HT-29 (cell line): ENCODE measurements at places on chromosomes 6 and 20. TPM values are rescaled to one million over a fixed set of nuclear protein-coding genes. Genes with fewer than 3 reads are reported as not detected.

SLC22A1 gene
- 0.47 and 0.56 TPM in 2 replicates for total RNA-seq

NOL4L gene
- 41.8 and 42.9 TPM in 2 replicates for total RNA-seq

DNA sequence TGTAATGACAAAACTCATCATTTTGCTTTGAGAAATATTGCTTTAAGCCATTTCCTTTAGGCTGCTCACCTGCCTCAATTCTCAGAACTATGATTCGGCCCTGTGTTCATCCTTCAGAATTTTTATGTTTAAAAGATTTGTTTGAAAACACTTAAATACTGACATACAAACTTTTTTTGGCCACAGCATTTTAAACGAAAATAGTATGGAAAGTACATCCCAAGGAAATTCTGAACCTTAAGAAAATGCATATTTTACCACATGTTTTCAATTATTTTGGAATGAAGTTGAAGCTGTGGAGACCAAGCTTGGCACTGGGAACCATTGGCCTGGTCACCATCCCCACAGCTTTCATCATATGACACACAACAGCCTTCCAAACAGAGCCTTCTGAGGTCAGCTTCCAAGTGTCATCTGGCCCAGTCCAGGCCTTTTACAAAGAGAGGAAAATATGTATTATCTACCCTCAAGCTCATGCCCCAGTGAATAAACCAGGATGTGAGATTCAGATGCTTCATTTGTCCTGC is 83.3 kb downstream of the SOD2 start:
- no peak for DNase-seq

DNA sequence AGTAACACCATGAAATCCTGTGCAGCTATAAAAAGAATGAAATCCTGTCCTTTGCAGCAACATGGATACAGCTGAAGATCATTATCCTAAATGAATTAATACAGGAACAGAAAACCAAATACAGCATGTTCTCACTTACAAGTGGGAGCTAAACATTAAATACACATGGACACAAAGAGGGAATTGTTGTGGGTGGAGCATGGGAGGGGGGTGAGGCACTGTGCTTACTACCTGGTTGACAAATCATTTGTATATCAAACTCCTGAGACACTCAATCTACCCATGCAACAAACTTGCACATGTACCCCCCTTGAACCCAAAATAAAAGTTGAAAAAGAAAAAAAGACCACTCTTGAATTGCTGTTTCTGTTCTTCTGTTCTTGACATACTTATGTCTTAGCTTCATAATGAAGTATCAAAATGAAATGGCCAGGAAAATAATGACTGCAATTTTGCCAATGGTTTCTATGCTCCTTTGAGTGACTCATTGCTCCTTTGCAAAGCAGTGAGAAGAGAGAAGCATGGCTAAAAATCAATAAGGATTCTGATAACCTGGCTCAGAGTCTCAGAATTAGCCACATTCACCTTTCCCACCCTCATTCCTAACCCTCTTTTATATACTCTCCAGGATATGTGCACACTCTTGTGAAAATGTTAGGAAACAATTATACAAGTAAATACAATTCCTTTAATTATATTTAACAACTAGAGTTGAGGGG is 71.0 kb downstream of the CYP39A1 start:
- peak; percentile 52 for DNase-seq
